GM20000 (cell line): ENCODE measurements at places on chromosomes 16 and 17.

GRCh38 chr17:13537871-13538643, 63.7 kb downstream of the HS3ST3A1 start:
- DNase-seq, result no peak

DNA sequence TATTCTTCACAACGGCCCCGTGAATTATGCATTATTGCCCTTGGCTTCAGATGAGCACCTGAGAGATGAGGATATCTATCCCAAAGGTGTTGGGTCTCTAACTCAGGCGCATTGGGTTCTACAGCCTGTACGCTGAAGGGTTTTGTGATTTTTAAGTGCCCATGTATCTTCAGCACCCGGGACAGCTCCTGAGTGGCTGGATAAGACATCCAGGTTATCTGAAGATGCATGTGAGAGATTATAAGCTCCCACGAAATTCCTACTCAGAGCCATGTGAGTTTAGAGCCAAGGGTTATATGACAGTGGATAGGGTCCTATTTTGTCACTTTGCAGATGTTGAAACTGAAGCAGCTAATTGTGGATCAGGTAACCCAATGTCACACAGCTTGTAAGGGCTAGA, 612.3 kb upstream of the EEF2KMT start:
- DNase-seq, result no peak

- DNase-seq, result no peak
Measured at GRCh38 chr16:76634847-76635697, 357.9 kb downstream of the CNTNAP4 start.

GRCh38 chr17:39995438-39995837, 14.8 kb downstream of the PSMD3 start:
- DNase-seq, result no peak

GRCh38 chr16:55901566-55902217, 26.5 kb upstream of the CES5A start:
- DNase-seq, result no peak

DNA sequence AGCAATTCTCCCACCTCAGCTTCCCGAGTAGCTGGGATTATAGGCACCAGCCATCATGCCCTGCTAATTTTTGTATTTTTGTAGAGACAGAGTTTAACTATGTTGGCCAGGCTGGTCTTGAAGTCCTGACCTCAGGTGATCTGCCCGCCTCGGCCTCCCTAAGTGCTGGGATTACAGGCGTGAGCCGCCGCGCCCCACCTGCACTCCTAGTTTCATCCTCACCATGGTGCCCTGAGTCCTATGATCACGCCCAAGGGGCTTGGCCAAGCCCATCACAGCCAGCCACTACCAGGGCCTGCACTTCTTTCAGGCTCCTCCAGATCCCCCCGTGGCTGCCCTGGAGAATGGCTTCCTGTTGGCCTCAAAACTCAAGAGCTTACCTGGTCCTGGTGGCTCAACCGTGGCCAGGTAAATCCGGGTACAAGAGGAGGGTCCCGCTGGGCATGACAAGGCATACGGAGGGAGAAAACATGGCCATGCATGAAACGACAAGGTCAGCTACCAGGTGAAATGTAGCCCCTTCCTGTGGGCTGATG, 20.4 kb upstream of the TFAP4 start:
- DNase-seq, result no peak

- no peak for DNase-seq
Measured at GRCh38 chr16:89573826-89574680, 1.5 kb upstream of the CPNE7 start.

DNA sequence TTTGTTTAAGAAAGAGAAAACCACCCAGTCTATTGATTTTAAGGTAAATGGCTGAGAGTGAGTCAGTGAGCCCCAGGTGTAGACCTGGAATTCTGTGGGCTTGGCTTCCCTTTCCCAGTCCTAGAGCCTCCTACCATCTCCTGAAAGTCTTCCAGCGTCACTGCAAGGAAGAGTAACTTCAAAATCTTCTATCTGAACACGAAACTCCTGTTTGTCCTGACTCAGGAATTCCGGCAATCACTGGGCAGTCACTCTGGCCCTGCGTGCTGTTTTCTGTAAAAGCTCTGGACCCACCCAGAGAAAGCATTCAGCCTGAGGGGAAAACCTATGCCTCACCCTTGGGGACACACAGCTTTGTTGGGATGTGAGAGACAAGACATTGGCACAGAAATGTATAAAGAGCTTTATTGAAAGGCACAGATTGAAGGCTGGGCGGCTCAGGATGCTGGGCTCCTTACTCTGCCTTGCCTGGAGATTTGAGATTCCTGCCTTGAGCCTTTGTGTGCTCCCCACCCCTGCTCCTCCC, 15.9 kb downstream of the MINK1 start:
- no peak for DNase-seq

GRCh38 chr16:906296-906695, 64.5 kb downstream of the LMF1 start:
- no peak for DNase-seq

- no peak for DNase-seq
Measured at GRCh38 chr16:59950431-59950830, 1216.3 kb upstream of the GOT2 start.

- DNase-seq, result no peak
Measured at GRCh38 chr17:68057531-68057952, 22.0 kb downstream of the KPNA2 start.

DNA sequence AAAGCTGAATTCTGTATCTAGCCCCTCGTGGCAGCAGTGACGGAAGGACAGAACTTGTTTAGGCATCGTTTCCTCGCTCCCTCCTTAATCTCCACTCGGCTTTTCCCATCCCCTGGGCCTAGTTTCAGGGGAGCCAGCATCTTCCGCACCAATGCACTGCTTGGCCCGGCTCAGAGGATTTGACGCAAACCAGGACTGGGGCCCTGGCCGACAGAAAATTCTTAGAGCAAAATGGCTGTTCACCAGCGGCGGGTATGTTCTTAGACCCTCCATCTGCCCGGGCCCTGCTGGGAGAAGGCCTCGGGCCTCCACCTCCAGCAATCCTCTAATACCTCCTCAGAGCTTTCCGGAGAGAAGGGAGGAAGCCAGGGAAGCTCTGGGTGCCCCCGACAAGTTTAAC, 54.6 kb downstream of the TBC1D16 start:
- DNase-seq, result no peak
